Stimulated activated CD4-positive, alpha-beta T cell treated with anti-CD3 and anti-CD28 coated beads, Interleukin-2, amount 100 ng/mL, for 48 hours (primary cell): ENCODE measurements at places on chromosomes 5 and 9.

GRCh38 chr5:74334062-74334761 lies 306.3 kb downstream of the ENC1 start:
- DNase-seq, result no peak

GRCh38 chr5:95519151-95519550 lies 35.6 kb downstream of the SKIC3 start:
- no peak for DNase-seq

GRCh38 chr5:54643685-54644106 lies 126.1 kb downstream of the SNX18 start:
- DNase-seq, result no peak

DNA sequence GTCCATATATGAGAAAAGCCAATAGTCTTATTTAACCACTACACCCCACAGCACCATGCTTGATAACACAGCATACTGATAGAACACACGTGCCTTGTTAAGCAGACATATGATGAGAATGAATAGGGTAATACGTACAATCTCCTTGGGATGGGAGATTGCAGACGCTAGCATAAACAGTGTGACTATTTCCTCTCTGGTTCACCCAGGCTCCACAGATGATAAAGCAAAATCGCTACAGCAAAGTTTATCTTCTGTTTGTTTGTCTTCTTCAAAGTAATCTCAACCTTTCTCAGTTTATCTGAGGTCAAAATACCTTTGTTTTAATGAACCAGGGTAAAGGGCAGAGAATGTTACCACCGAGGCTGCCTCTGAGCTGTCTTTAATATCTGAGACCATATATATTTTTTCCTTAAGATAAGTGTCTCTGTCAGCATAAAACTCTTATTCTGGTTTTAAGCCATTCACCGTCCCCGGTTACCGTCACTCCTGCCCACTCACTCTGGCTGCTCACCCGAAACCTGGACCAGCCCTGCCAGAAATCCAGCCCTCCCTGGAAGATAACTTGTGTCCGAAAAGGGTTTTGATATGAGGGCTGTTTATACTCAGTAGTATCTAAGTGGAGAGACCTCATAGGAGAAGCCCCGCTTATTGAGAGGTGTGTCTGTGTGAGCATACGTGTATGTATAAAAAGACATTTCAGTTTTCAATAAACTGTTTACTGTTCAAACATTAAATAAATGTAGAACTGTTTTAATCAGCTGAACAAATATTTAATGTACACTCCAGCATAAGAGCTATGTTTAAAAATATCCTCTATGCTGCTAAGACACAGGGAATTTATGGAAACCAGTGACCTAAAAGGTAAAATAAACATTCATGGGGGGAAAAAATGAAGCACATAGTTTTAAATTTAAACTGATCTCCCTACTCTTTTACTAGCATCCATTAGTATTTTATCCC lies 465.4 kb downstream of the RASEF start:
- DNase-seq, result no peak

DNA sequence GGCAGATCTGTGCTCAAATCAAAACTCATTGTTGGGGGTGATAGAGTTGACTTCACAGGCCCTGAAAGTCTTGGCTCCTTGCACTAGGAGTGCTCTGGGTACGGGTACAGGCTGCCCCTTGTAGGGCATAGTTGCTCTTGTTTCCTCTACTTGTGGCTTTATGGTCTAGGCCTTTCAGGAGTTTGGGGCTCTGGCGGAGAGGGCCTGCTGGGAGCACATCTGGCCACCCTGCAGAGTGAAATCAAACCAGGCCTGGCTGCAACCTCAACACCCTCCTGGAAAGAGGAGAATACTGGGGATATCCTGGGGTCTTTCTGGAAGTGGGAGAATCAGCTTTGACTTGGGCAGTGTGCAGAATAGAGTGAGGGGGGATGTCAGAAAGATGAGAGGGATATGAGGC lies 1.5 kb downstream of the TGFBI start:
- DNase-seq, result no peak

DNA sequence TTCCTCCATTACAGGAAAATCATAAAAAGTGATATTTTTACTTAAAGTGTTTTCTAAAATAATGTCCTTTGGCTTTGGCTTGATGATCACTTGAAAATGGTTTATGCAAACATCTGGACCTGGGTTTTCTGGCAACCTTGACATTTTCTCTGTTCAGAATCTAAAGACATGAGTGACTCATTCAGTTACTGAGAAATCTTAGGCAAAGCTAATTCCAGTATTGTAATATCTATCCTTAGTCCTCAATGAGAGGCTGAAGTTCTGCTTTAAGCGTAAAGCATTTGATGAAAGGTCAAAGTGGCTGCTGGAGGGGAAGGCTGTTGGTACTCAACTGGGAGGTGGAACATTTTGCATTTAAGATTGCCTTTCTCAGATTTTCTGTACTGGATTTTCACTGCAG lies 2.3 kb downstream of the MAN2A1 start:
- no peak for DNase-seq

DNA sequence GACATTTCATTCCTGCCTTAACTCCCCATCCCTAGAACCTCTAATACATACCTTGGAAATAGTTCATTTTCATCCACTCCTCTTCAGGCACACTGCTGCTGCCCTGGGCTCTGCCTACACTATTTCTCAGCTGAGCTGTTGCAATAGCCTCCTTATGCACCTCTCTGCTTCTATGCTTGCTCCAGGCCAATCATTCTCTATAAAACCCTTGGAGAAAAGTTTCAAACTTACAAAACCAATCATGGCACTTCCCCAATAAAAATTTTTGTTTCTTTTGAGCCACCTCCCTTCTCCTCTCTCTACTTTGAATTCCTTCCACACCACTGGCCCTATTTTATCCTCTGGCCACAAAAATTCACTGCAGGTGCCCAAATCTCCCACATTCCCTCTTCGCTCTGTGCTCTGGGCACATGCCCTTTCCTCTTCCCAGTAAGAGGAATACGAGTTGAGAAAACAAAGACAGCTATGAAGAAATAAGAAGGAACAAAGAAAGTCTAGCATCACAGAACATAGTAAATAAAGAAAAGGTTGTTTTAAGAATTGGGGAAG lies 301.4 kb downstream of the ELAVL2 start:
- no peak for DNase-seq

GRCh38 chr5:145743396-145744061 lies 91.6 kb downstream of the PRELID2 start:
- DNase-seq, result no peak

DNA sequence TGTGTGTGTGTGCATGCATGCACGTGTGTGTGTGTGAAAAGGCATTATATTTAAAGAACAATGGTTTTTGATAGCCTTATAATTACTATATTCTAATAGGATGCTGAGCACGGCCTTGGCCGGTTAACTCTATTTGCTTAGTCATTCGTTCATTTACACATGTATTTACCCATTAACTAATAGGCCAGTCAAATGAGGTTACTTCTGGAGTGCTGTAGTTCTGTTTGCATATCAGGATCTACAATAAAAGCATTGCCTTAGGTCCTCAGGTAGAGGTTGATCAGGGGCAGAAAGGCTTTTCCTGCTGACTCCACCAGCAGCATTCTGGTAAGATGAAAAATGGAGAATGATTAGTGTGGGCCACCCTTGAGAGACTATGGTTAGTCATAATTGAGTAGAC lies 219.0 kb downstream of the COMMD10 start:
- DNase-seq, result no peak

DNA sequence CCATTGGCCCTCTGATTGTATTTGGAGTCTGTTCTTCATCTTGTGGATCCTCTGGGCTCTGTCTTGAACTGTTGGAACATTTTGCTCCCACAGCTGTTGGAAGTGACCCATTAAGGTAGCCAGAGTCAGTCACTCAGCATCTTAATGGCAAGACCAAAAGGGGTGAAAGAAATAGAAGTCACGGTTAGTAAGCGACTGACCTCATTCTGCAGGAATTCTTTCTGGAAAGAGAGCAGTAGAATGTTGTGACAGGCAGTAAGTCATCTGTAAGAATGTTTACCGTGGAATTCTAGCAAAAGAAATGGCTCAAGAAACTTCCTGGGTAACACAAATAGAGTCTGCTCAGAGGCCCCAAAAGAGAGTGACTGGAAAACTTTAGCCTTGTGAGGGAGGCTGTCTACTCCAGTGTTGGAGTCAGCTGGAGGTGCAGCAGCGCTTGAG lies 28.6 kb upstream of the TNC start:
- no peak for DNase-seq

GRCh38 chr5:50766462-50766861 lies 100.0 kb downstream of the PARP8 start:
- no peak for DNase-seq

DNA sequence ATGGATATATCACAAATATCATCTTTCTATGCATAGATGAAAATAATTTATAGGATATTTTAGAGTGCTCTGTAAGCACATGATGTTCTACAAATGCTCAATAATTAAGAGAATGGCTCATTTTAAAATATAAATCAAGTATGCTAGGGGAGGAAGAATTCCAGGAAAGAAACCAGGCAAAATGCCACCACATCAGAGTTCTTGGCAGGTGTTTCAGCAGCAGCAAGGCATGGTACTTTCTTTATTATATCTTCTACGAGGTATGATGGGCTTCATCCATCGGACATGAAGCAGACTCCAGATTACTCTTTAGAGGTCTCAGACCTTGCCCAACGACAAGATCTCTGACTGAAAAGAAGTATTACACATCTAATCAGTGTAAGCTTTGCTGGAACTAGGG lies 316.3 kb upstream of the ARRDC3 start:
- no peak for DNase-seq

GRCh38 chr5:171827162-171827561 lies 41.5 kb downstream of the SMIM23 start:
- DNase-seq, result no peak

DNA sequence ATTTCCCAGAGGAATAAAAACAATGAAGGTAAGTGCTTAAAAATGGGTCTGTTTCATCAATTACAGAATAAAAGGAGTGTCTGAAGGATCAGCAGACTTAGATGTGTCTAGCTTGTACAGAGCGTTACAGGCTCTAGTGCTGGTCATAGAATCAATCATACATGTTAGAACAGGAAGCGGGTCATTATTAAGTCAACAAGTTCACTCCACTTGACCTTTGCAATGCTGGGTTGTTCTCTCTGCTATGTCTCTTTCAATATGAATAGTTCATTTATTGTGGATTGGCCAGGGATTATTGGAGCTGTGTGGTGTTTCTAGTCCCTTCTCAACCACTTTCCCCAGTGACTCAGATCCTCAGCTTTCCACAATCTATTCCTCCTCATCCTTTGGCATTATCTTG lies 20.7 kb upstream of the EGFLAM start:
- no peak for DNase-seq

DNA sequence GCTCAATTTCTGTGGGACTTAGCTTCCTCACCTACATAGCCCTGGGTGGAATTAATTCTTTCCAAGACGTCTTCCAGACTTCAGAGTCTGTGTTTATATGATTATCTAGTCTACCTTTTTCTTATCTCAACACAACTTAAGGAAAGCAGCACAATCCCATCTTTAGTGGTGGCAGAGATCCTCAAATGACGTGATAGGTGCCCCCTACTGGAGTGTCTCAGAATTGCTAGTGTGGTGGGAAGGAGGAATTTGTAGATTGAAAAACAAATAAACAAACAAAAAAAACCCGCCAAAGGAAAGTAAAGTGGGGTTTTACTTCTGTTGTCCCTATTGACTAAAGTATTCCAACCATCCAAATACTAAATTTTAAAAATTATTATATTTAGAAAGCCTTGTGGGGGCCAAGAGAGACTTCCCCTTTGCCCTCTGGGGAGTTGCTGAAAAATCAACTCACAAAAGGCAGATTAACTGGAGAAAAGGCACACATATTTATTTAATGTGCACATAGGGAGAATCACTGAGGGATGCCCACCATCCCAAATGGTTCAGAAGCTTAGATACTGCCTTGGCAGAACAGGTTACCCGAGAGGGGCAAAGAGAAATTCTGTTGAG lies 283.3 kb downstream of the TMEM167A start:
- peak; percentile 43 for DNase-seq

DNA sequence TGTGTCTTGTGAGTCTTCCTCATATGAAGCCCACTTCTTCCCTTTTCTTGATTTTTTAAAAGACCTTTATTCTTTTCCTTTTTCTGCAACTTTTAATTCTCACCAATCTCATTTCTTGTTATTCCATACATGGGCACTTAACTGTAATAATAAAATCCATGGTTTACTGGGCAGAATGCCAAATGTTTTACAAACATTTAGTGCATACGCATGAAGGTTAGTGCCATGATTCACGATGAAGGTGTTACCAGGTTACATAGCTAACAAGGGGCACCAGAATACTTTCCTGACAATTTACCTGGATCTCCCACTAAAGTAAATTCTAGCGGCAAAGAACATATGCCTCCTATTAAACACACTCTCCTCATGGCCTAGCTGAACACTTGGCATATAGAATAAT lies 28.5 kb downstream of the MAN2A1 start:
- no peak for DNase-seq

- DNase-seq, result no peak
Measured at GRCh38 chr5:178348356-178349074, 115.9 kb upstream of the PHYKPL start.

DNA sequence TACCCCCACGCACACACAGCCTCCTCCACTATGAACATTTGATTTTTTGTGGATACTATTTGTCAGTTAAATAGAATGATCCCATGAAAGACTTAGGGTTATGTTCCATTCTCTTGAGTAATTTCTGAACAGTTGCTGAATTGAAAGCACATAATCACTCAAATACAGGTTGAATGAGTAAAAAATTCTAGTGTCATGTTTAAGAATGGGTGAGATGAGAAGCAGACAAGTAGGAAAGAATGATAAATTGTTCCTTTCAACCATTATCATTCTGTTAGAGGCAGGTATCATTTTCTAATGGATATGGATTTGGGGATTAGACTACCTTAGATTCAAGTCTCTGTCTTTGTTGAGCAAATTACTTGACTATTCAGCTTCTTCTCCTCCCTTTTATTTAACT lies 19.3 kb downstream of the RAD50 start:
- no peak for DNase-seq

DNA sequence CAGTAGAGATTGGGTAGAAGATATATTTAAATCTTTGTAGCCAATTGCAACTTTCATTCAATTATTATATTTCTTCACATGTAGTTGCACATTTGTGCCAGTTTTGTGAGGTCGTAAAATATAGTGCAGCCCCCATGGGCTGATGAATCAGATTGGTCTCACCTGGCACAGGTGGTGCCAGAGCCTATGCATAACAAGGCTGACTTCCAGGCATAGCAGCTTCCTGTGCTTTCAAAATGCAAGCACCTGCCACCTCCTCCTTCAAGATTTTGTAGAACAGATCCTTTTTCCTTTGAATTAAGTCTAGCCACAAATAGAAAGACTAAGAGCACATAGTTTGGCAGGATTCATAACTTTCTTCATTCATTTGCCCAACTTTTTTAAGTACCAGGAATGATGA lies 87.1 kb downstream of the STARD4 start:
- DNase-seq, result no peak

DNA sequence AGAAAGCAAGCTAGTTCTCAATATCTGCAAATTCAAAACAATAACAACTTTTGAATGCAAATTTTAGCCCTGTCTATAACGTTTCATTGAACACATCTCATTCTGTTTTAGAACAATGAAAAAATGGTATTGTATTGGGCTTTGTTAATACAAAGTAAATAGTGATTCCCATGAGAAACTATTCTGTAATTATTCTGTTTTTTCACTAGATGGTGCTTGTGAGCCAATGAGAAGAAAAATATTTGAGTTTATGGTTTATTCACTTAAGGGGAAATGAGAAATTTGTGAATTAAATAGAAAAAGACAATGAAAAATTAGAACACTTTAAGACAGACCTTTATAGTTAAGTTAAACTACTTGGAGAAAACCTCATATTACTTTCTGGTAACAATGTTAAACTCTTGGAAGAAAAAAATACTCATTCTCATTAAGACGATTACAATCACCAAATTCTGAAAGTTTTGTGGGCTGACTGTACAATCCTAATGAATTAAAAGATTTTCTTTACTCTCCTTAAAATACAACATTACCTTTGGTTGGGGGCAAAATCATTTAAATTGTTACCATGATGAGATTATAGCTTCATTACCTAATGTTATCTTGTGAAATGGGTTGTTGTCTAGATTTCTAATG lies 127.0 kb downstream of the NNT start:
- DNase-seq, result no peak
